GM18507 (cell line): ENCODE measurements at places on chromosomes 2 and 18.

DNA sequence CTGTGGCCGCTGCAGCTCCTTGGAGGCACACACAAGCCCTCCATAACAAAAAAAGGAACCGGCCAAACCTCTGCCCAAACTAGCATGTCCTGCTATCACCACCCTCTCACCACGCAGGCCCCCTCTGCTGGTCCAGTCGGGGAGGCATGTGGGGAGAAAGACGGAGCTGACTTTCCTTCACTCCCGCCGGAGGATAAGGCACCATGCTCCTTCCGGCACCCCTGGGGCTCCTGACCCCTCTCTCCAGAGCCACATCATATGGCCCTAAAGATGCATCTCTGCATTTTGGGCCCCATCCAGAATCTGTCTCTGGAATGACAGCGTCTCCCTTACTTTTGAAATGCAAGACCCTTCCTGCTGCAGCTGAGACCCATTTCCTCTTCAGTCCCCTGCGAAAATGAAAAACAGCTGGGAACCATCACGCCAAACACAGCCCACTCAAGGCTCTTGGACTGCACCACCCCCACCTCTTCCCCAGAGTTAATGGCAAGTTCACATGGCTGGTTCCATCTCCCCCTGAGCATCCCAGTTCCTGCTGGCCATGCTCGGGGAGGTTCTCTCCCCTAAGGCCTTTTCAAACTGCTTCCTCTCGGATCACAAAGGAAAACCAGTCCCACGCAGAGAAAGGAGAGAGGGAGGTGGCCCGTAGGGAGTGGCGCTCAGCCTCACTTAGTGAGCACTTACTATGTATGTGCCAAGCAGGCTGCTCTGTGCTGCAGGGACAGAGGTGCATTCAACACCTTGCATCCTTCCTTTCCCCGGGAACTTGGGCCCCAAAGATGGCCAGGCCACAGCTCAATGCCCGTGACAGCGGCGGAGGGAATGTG is 35.2 kb upstream of the MLPH start:
- no peak for DNase-seq

- no peak for DNase-seq
Measured at GRCh38 chr18:44884431-44884830, 203.7 kb downstream of the SETBP1 start.

DNA sequence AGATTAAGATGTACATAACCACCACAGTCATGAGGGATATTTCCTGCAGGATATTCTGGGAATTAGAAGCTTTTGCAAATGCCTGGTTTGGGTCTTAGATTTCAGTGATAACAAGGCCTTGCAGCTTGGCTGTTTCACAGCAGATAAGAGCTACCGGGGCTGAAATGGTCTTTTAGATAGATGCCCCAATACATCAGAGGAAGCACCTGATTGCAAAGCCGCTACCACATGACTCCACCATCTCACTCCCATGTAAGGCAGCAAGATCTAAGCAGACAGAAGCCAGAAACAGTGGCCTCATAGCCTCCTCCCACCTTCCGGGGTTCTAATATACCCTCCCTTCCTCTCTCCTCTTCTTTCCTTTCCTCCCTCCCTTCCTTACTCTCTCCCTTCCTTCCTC is 31.1 kb upstream of the EPG5 start:
- DNase-seq = no peak

DNA sequence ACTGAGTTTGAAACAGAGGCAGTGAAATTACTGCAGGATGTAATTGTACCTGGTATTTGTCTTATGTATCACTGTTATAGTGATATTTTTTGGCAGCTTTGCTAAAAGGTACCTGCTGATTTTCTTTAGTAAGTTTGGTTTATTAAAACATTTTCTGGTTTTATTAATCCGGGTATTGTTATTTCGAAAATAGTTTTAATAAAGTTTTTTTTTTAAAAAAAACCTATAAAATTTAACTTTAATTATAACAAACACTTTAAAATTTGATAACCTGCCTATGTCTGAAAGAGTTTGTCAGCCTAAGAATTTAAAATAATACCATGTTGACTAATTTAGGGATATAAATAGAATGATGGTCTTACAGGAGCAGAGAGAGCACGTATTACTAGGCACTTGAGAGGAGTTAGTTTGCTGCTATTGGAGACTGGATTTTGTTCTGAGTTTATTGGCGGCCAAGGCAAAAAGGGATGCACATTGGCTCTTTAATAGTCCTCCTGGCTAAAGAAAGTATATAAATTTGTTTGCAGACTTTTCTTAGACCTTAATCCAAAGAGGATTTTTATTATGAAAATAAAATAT is 12.1 kb downstream of the EHBP1 start:
- no peak for DNase-seq

DNA sequence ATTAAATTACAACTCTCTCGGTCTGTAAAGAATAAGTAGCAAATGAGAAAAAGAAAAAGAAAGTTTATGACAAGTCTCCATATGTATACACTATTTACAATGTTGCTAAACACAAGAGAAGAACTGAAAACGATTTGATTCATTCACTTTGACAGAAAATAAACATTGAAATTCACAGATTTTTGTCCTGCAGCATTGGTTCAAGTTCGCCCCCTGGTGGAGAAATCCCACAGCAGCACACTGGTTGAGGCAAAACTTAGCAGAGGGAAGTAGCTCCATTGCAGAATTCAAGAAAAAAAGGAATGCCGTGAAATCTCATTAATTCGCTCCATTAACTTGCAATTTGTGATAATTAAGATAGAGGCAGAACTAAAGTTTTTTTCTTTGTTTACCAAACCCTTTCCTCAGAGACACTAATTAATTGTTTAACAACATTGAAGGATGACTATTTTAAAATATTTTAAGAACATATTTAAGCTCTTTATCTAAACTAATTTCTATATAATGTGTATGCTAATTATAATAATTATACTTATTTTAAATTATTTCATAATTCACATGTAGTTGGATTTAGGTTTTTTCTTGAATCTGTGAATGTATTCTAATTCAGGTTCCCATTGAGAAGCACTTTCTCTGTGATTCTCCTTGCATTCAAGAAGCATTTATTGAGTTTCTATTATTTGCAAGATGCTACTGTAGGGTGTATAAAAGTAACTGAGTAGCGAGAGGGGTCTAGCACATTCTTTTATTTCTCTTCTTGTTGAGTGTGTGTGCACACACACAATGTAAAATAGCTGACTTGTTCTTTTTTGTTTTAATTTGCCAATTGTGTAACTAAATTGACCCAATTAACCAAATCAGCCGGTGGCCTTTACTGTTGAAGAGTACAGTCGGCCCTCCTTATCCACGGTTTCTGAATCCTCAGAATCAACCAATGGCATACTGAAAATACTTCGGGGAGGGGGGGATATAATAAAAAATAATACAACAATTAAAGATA is 74.1 kb downstream of the COL4A3 start:
- DNase-seq = peak; percentile 9

- no peak for DNase-seq
Measured at GRCh38 chr2:71756280-71756906, 303.0 kb downstream of the DYSF start.
